ENCODE measurements at places on chromosomes 11 and 22. TPM values are rescaled to one million over a fixed set of nuclear protein-coding genes. Genes with fewer than 3 reads are reported as not detected.

The HEPACAM gene
- 0.15 TPM for polyA plus RNA-seq

The MIOX gene
- 0.18 TPM for polyA plus RNA-seq

The DEPDC7 gene
- 17.8 TPM for polyA plus RNA-seq

The MARK2 gene
- polyA plus RNA-seq = 27.0 TPM

The CARD16 gene
- 20.3 TPM for polyA plus RNA-seq

The MRGPRF gene
- polyA plus RNA-seq = 5.4 TPM

The HSPB2 gene
- 10.9 TPM for polyA plus RNA-seq

The SCGB1A1 gene
- 20.9 TPM for polyA plus RNA-seq

The OR52H1 gene
- polyA plus RNA-seq = 0.18 TPM

The OR2AG1 gene
- polyA plus RNA-seq = 0.03 TPM

The APOBEC3B gene
- polyA plus RNA-seq = 5.7 TPM

The CCND1 gene
- polyA plus RNA-seq = 270 TPM

The APOL3 gene
- polyA plus RNA-seq = 43.9 TPM

The PDE3B gene
- 34.2 TPM for polyA plus RNA-seq

The FOLR3 gene
- polyA plus RNA-seq = 1.8 TPM

The PGA5 gene
- 0.16 TPM for polyA plus RNA-seq

The NNMT gene
- 1.1 TPM for polyA plus RNA-seq

The OR10G4 gene
- polyA plus RNA-seq = not detected

The RAPSN gene
- 0.31 TPM for polyA plus RNA-seq

The DCPS gene
- 19.5 TPM for polyA plus RNA-seq

The NLRP6 gene
- polyA plus RNA-seq = 0.06 TPM

The YDJC gene
- polyA plus RNA-seq = 8.9 TPM

The RFPL3 gene
- 0.22 TPM for polyA plus RNA-seq

The ATG13 gene
- polyA plus RNA-seq = 56.6 TPM

All from right lung (tissue), 10 donors.